ENCODE measurements at places on chromosomes 3 and 15.
A peak's percentile ranks its signal among the peaks of the same experiment; 100 is the strongest.

DNA sequence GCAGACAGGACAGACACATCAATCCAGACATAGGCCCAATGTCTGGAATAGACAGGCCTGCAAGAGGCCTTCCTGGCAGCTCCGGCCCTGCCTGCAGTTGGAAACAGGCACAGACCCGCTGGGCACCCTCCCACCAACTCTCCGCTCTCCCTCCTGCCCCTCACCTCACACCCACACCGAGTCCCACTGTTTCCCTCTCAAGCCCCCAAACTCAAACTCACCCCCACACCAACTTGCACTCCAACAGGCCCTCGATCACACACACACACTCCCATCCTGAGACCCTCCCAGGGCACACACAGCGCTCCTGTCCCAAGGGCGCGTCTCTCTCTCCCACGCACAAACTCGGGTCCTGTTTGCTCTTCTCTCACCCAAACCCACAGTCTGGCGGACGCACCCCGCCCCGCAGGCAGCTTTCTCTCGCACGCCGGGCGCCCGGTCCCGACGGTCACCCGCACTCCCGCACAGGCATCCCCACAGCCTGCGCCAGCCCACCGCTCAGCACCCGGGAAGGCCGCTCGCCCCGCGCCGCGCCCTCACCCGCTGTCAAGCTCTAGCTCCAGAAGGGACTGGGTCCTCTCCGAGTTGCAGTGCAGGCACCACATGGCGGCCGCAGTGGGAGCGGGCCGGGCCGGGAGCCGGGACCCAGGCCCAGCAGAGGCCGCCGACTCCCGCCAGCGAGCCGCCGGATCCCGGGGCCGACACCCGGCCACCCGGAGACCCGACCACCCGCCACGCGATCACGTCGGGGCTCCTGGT is 106.2 kb downstream of the IQSEC1 start:
- peak; percentile 8 for DNase-seq

- DNase-seq, result no peak
Observed at GRCh38 chr15:35440265-35440664, 105.7 kb downstream of the DPH6 start.

DNA sequence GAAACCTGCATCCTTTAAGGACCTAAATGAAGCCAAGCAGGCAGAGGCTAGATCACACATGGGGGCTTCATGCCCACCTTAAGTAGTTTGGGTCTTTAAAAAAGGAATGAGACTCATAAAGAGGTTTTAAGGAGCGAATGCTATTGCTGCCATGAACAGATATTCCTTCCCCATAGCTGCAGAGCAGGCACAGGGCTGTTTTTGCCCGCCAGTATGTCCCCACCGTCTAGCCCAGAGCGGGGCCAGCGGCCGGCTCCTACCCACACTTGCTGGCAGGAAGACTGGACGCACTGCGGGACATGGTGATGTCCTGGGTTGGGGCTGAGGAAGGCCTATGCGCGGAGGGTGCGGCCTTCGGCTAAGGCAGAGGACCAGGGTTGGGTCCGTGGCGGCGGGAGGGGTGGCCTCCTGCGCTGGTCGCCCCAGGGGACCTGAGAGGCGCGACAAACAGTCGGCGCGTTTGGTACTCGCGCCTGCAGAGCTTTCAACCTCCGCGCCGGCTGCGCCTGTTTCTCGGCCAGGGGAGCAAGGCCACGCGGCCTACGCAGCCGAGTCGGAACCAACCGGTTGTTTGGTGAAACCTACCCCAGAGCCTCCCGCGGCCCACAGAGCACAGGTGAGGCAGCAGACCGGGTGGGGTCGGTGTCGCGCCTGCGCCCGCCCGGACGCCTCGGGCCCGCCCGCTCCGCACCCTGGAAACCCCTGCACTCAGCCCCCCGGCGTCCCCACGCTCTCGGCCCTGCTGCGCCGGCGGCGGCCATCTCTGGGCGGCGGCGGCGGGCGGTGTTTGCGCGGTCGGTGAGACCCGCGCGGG is at the start of gene FAIM:
TSS of gene FAIM (plus strand) at position 450 of the 814 bp plus-strand sequence. CDS start 10,956 bp downstream, outside the sequence.
- peak; percentile 58 for DNase-seq

DNA sequence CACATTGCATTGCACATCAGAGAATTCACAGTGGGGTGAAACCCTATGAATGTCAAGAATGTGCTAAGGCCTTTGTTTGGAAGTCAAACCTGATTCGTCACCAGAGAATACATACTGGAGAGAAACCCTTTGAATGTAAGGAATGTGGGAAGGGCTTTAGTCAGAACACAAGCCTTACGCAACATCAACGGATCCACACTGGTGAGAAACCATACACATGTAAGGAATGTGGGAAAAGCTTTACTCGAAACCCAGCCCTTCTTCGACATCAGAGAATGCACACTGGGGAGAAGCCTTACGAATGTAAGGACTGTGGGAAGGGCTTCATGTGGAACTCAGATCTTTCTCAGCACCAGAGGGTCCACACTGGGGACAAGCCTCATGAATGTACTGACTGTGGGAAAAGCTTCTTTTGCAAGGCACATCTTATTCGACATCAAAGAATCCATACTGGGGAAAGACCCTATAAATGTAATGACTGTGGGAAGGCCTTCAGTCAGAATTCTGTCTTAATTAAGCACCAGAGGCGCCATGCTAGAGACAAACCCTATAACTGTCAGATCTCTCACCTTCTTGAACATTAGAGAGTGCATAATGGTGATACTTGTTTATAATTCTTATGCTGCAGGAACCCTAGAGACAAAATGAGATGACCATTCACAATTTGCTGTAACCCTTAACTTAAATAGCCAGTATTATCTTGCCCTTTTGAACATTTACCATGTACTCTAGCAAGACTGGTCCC is 9.0 kb downstream of the ZNF662 start:
- DNase-seq, result no peak

- DNase-seq, result no peak
Observed at GRCh38 chr3:180898572-180898971, 13.9 kb upstream of the FXR1 start.

GRCh38 chr3:190721330-190721729 is 141.2 kb downstream of the GMNC start:
- no peak for DNase-seq

DNA sequence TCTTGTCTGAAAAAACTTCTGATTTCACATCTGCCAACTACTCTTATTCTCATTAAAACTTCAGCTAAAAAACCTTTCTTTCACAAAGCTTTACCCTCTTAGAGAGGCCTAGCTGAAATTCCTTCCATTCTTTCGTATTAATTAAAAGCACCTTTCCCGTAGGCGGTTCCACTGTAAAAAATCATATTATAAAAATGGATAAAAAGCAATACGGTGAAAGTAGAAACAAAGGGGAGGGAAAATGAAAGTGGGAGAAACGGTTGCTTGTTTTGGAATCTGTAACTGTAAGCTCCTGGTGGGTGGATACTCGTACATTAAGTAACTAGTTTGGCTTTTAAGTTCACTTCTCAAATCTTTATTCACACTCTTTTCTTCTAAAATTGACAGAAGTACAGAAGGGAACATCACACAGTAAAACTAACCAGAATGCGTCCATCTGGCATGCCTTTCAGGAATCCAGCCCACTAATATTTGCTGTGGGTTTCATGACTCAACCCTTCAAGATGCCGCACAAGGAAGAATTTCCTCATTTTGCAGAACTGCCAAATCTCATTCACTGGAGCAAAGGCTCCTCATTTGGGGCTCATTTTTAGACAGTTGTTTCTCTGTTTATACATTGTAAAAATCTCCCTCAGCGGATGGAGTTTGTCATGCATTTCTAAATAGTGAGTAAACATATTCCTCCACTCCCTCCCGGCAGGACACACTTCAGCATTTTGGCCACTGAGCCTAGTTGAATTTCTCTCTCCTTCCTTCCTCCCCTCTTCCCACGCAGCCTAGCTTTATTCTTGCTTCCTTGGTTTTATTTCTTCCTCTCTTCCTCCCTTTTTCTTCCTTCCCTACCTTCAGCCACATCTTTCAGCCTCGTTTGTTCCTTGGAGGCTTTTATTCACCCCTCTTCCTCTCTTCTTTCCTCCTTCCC is 419.5 kb upstream of the NAALADL2 start:
- DNase-seq, result no peak

GRCh38 chr3:106699122-106699521 is 678.1 kb upstream of the CCDC54 start:
- no peak for DNase-seq

- no peak for DNase-seq
Observed at GRCh38 chr3:160676547-160677303, at the start of gene ARL14. Gene ARL14 (plus strand): TSS chr3:160677160. CDS start chr3:160677347, 187 bp downstream.

DNA sequence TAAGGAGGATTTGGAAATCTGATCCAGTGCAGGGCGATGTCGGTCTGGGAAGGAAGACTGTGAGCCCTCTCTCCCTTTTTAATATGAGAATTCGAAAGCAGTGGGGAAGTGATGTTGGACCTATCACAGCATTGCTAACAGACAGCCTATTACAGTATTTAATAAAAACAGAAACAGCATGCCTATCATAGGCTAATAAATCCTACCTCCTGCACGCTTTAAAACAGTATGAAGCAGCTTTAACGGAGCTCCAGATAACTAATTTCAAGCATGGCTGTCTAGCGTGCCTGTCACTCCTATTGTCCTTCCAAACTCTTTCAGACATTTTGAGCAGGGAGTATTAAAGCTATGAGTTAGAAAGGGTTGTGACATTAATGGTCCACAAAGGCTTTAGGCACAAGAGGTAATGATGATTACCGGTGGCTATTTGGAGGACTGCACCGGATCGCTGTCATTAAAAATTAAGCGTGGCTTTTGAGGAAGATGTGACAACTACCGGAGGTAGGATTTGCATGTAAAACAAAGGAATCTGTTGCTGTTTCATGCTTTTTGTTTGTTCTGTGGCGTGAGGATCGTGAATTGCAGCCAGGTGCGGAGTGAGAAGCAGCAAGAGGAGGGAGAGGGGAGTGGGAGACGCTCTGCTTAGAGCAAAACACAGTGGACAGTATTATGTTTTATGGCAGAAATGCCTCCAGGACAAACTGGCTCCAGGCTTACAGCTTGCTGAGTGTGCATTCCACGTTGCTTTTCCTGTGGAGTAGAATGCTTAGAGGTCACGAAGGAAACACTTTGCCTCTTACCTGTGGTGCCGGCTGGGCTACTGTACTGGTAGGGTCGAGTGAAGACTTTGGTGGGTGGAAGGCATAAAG is at the start of gene KCNMB2:
TSS of gene KCNMB2 (plus strand) at position 226 of the 869 bp plus-strand sequence.
- no peak for DNase-seq

- DNase-seq, result no peak
Observed at GRCh38 chr15:68415501-68416157, 16.3 kb downstream of the ITGA11 start.

DNA sequence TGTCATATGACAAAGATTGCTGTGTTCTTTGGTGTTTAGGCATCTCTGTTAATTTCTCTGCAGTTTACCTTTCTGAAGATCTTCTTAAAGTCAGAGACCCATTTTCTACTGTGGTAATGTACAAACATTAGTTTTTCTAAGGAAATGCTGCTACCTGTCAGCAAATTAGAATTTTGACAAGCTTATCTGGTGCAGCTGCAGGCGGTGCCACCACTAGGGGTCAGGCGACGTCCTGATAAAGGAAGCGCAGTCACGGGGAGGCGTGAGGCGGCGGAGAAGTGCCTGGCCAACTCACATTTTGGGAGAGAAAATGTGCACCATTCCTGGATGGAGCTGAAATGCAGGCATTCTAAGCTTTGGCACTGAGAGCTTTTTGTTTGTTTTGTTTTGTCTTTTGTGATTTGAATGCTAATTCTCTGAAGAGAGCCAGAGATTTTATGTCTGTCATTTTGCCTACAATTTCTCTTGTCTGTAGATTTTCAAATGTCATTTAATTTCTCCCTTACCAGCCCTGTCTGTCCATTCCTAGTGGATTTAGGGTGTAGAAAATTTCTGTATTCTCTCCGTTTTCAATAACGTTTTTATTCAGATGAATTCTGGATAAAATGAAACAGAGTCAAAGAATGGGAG is 24.9 kb upstream of the SIAH2 start:
- DNase-seq, result peak; percentile 67

- DNase-seq, result no peak
Observed at GRCh38 chr3:192827208-192827607, 90.4 kb downstream of the MB21D2 start.

- no peak for DNase-seq
Observed at GRCh38 chr3:196789885-196790359, 50.3 kb downstream of the PAK2 start.

GRCh38 chr3:129016720-129017483 is 15.8 kb downstream of the EFCC1 start:
- no peak for DNase-seq

DNA sequence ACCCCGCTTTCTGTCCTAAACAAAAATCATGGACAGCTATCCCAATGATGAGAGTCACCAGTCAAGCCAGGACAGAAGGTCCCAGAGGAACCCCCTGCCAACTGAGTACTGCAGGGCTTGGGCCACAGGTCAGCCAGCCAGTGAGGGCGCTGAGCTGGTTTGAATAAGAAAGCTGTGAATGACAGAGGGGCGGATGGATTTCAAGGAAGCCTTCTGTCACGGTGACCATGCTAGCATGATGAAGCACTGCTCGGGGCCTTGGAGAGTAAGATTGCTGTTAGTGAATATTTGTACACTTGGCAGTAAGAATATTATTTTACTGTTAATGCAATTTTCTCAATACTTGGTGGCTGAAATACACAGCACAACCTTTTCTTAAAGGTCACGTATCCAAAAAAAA is 734.0 kb upstream of the NR2F2 start:
- no peak for DNase-seq

DNA sequence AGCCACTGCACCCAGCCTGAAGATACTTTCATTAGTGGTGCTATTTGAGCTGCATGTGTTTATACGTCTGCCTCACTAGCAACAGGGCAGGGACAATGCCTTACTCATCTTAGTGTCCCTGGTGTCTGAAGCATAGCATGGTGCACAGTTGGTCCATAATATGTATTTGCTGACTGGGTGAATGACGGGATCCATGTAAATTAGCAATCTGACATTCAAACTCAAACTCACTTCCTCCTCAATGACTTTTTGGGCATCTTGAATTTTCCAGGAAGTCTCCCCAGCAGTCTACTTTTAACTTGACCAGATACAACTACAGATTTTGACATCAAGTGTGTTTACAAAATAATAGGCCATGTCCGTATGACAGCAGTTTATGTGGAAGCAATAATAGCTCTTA is 3.0 kb upstream of the LDHAL6B start:
- DNase-seq, result no peak

- no peak for DNase-seq
Observed at GRCh38 chr3:73451301-73451944, 173.3 kb downstream of the PDZRN3 start.

DNA sequence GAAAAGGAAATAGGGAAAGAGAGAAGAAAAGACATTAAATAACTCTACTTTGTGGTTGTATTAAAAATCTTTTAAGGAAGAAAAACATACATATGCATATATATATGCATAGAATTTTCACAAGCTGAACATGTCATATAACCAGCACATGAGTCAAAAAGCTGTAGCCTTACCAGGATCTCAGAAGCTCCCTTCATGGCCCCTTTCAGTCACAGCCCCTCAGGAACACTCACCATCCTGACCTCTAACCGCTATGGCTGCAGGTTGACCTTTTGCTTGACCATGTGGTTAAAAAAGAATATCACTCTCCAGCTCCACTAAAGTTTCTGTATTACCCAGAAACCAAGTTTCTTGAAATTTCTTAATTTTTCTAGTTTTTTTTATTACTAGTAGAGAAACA is 103.4 kb downstream of the CHST2 start:
- DNase-seq, result no peak

Measured in naive thymus-derived CD8-positive, alpha-beta T cell (primary cell).